ENCODE measurements at places on chromosomes 3 and 15. TPM values are rescaled to one million over a fixed set of nuclear protein-coding genes. Genes with fewer than 3 reads are reported as not detected.

Gene GOLGA6L7
- 0.32 TPM for polyA plus RNA-seq

Gene CORO2B
- polyA plus RNA-seq: 23.5 TPM

Gene PFN2
- 454 TPM for polyA plus RNA-seq

Gene SLC6A1
- 0.74 TPM for polyA plus RNA-seq

DNA sequence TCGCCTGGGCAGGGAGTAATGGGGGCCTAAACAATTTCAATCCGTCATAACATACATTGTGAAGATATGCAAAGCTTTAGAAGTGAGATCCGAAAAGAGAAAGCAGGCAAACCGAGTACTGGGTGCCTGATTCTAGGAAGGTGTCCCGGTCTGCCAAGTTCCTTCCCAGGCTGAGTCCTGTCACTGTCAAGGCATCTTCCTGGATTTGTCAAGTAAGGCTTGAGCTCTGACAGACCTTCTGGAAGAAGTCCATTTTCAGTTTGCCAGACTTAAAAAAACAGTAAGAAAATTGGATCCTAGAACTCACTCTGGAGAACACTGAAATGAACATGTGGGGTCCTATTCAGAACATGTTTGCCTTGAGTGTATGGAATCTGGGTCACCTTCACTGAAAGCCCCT lies 253.9 kb downstream of the RORA start:
- DNase-seq: no peak

DNA sequence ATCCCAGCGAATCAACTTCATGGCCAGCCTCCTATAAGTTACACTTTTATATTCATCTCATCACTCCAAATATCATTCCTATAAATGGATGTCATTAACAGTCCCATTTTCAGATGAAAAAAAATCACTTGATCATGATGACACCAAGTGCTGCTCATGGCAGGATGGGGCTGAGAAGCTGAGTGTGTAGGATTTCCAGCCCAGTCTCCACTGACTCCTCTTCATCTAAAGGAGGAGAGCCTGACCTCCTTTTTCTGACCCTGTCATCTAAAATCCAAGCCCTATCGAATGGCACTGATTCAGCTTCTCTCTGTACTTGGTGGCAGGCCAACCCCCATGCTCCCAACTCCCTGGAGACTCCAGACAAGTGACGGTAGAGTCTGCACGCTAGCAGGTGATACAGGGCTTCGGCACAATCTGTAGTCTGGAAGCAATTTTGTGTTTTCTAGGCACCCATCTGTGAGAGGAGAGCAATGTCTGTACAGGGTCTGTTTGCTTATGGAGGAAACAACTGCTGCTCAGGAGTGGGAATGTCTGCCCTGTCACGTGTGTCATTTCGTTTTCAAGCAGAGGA lies 103.2 kb downstream of the EPHB1 start:
- no peak for DNase-seq

DNA sequence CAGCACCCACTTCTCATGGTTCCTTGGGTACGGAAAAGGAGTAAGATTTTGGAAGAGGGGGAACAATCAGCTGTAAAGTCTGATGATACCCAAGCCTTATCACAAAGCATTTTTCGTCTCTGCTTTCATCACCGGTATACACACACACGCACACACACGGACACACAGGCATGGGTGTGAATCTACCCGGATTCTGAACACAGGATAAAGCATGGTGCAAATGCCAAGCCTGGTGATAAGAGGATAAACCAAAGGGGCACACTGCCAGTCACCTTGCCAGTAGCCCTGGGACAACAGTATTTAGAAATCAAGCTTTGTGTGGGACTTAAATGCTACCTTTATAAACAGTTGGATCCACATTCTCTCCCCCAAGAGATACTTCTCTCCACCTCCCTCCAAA lies 22.2 kb downstream of the FAM174B start:
- no peak for DNase-seq

- DNase-seq: no peak
These were observed 619.3 kb downstream of the SI start for GRCh38 chr3:164458986-164459385.

GRCh38 chr3:186022931-186023330 lies 85.1 kb upstream of the TRA2B start:
- DNase-seq: no peak

DNA sequence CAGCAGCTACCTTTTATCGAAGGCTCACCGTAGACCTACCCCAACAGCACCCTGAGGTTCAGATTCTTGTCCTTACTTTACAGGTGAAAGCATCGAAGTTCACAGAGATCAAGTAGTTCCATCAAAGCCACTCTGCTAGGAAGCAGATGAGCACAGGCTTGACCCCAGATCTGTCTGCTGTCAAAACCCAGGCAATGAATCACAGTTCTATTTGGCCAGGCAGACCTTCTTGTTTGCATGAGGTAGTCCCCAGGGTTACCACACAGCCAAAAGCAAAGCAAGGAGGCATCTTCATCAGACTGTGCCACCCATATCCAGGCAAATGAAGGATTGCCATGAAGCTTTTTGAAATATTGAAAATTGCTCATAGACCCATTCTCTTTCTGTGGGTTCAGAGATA lies 33.0 kb downstream of the HES1 start:
- no peak for DNase-seq

- DNase-seq: no peak
These were observed 49.1 kb downstream of the C2CD4A start for GRCh38 chr15:62115847-62116246.

DNA sequence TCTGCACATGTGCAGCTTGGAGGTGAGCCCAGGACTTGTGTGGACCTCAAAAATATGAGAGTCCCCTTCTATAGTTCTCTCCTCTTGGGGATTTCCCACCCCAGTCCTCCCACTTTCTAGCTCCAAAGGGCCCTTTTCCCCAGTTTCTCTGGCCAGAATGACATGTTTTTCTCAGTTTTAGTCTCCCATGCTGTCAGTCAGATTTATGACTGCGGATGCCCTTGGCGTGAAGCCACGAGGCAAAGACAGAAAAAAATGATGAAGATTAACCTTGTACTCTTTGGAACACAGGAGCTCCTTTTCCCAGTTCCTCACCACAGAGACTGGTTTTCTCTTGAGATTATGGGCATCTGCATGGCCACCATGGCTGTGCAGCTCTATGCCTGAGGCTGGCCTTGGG lies 72.0 kb upstream of the TTBK2 start:
- DNase-seq: no peak

- no peak for DNase-seq
These were observed 23.6 kb downstream of the RHCG start for GRCh38 chr15:89472785-89473256.

DNA sequence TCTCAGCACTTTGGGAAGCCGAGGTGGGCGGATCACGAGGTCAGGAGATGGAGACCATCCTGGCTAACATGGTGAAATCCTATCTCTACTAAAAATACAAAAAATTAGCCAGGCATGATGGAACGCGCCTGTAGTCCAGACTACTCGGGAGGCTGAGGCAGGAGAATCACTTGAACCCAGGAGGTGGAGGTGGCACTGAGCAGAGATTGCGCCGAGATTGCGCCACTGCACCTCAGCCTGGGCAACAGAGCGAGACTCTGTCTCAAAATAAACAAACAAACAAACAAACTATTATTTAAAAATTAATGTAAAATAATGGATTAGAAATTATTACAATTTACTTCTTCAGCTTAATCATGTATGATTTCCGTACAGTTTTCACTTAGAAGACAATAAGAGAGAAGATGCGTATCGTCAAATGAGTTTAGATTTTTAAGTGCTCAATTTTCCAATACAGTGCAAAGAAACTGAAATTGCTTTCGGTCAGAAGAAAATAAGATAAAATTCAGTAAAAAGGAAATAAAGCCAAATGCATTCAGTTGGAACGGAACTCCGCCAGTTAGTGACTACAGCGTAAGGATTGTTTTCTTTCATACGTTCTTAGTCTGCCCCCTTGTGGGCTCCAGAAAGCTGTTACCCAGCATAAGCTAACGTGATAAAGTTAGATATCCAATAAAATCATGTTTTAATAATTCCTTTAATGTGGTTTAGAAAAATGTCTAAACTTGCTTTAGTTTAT lies 24.8 kb downstream of the AADAC start:
- peak; percentile 45 for DNase-seq

DNA sequence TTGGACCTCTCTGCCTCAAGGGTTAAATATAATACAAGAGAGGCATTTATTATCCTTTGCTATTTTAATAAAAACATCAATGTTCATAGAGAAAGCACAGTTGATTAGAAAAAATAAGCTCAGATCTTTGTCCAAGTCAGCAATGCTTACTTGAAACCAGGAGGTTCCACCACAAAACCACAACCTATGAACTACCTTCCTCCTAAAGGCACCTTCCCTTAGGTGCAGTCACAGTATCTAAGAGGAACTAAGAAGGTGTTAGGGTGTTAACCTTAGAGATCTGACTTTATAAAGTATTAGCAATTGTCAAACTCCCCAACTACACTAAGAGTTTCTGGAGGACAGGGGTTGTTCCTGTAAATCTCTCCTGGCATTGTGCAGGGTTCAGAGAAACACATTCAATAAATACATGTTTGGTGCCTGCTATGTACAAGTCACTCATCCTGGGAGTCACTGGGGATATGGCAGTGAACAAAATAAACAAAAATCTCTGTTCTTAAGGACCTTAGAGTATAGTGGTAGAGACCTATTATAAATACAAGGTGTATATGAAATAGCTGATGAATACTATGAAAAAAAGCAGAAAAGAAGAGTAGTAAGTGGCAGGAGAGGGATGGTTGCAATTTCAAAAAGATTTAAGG lies 208.6 kb downstream of the NFKBIZ start:
- DNase-seq: no peak

DNA sequence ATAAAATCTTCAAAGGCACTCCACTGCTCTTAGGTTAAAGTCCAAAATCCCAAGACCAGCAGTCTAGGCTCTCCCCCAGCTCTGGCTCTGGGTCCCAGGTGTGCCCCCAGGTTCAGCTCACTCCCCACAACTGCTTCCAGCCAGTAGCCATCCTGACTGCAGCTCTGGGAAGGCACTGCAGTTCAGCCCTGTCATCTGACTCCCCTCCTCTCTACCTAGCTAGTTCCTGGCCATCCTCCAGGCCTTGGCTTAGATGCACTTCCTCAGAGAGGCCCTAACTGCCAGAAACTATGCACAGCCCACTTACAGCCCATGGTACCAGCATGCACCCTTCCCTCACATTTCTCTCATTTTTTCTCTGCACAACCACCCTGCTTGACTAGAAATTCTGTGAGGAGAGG lies 25.5 kb downstream of the TBC1D2B start:
- DNase-seq: no peak

GRCh38 chr15:27458345-27459084 lies 487.5 kb downstream of the GABRG3 start:
- no peak for DNase-seq

DNA sequence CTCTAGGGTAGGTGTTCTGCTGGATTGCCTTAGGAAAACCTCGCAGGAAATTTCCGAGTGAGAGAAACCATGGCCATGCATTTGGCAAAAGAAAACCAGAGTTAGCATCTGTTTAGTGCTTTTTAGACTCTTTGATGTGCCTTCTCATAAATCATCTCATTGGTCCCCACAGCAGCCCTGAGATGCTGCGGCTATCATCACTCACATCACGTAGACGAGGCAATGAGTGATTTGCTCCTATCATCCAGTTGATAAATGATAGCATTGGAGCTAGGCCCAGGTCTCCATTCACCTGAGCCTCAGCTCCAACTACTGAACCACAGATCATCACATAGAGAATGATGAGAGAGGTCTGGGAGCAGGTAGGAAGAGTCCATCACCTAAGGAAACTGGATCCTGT lies 111.1 kb downstream of the PDCD6IP start:
- no peak for DNase-seq

DNA sequence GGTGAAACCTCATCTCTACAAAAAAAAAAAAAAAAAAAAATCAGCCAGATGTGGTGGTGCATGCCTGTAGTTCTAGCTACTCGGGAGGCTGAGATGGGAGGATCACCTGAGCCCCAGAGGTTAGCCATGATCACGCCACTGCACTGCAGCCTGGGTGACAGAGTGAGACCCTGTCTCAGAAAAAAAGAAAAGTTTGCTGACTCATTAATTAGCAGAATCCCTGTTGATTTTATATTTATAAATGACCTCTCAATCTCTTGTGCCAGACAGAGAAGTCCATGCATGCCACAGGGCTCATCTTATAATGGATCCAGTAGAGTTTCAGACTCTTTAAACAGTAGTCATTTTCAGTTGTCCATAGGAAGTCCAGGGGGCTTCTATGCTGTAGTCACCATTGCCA lies 32.9 kb downstream of the ABHD6 start:
- no peak for DNase-seq
